ENCODE measurements at places on chromosomes 4 and X.

GRCh38 chr4:75605928-75606327 is 24.4 kb downstream of the CDKL2 start:
- DNase-seq = no peak

DNA sequence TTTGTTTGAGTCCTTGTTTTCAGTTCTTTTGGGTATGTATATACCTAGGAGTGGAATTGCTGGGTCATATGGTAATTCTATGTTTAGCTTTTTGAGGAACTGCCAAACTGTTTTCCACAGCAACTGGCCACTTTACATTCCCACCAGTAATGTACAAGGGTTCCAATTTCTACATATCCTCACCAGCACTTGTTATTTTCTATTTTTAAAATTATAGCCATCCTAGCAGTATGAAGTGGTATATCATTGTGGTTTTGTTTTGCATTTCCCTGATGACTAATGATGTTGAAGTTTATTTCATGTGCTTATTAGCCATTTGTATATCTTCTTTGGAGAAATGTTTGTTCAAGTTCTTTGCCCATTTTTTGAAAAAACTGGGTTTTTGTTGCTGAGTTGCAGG is 39.6 kb downstream of the TMEM164 start:
- DNase-seq = no peak

GRCh38 chr4:176333076-176333475 is 13.3 kb downstream of the SPCS3 start:
- DNase-seq = no peak

- no peak for DNase-seq
These were observed 589 bp upstream of the KIT start for GRCh38 chr4:54657185-54657550.

- DNase-seq = no peak
These were observed 30.0 kb downstream of the PAPSS1 start for GRCh38 chr4:107689912-107690587.

- DNase-seq = peak; percentile 63
These were observed 862 bp upstream of the INPP4B start for GRCh38 chr4:142846729-142847596.

DNA sequence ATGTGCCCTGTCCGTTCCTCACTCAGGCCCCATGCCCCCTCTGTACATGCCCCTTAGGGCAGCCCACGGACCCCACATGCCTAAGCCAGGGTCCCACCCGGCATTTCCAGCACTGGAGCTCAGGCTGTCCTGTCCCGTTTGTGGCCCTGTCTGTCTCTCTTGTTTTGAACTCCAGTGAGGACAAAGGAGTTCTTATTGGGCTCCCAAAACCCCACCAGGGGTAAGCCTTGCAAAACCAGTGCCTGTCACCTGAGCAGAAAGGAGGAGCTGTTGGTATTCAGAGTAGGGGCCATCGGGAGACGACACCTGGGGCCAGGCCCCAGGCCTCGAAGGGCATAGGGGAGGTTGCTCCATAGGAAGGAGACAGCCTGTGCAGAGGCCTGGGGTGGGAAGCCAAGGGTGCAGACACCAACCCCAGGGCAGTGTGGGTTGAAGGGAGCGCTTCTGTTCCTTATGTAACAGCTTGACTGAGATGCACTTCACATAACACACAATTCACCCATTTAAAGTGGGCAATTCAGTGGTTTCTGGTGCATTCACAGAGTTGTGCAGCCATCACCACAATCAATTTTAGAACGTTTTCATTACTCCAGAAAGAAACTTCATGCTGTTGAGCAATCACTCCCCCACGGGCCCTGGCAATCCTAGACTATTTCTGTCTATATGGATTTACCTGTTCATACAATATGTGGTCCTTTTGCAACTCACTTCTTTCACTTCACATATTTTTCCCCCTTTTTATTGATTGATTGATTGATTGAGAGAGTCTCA is 31.7 kb downstream of the MAN2B2 start:
- no peak for DNase-seq

Data from stimulated activated CD4-positive, alpha-beta T cell treated with anti-CD3 and anti-CD28 coated beads, Interleukin-1b, Interleukin-23, amount 100 ng/mL, for 4 hours (primary cell).